CD4-positive, CD25-positive, alpha-beta regulatory T cell (primary cell): ENCODE measurements at places on chromosomes 13 and 19.

GRCh38 chr13:24618011-24618955 lies 61.9 kb upstream of the ATP12A start:
- peak; percentile 65 for DNase-seq

- DNase-seq: no peak
Observed at GRCh38 chr19:37867831-37868230, 38.6 kb downstream of the WDR87 start.

- no peak for DNase-seq
Observed at GRCh38 chr19:4012092-4012974, 4.8 kb downstream of the PIAS4 start.

GRCh38 chr13:24168392-24168750 lies 7.9 kb downstream of the SPATA13 start:
- DNase-seq: no peak

GRCh38 chr13:35160896-35161295 lies 218.8 kb downstream of the NBEA start:
- DNase-seq: no peak

- no peak for DNase-seq
Observed at GRCh38 chr13:31860002-31860401, 120.7 kb downstream of the RXFP2 start.

DNA sequence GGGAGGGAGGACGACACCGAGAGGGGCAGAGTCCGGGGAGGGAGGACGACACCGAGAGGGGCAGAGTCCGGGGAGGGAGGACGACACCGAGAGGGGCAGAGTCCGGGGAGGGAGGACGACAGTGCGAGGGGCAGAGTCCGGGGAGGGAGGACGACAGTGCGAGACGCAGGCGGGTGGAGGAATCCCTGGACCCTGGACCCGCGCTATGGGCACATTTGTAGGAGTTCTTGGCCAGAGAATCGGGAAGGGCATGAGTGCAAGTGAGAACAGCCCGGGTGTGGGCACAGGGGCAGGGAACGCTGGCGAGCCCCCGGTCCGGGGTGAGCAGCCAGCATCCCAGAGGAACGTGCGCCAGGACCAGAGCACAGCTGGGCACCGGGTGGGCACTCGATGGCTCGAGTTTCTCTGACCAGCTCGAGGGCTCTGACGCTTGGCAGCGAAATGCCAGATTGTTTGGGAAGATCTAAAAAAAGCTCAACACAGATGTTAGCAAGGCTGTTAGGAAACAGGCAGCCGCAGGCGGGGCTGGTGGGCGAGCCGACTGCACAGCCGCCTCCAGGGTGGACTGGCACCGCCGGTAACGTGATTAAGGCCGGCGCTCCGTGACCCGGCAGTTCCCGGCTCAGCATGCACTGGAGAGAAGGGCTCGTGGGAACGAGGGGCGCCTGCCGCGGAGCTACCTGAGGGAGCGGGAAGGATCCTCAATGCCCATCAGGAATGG lies 17.9 kb upstream of the C2CD4C start:
- DNase-seq: no peak

DNA sequence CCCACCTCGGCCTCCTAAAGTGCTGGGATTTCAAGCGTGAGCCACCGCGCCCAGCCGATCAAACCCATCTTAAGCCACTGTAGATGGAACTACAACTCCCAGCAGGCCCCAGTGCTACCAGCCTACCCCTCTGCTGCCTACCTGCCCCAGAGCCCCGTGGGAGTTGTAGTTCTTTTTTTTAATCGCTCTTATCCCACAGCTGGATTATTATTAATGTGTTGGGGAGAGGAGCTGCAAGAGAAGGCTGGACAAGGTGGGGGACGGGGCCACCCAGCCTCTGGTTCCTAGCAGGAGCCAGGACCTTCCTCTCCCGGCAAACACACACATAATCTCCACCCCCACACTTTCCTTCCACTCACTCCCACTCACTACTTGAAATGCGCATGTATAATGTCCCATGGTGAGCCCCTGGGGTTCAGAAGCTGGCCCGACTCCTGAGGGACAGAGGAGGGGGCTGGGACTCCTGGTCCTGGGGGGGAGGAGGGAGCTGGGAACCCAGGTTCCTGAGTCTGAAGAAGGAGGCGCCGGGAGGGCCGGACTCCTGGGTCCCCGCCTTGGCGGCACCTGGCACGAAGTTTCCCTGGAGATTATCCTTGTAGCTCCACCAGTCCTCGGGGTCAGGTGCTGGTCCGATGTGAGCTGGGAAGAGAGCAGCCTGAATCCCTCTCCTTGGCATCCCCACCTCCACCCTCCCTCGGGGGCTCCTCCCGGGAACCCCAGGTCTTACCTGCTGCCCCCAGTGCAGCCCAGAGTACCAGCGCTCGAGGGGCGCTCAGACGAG lies 958 bp downstream of the CA11 start:
- peak; percentile 68 for DNase-seq

DNA sequence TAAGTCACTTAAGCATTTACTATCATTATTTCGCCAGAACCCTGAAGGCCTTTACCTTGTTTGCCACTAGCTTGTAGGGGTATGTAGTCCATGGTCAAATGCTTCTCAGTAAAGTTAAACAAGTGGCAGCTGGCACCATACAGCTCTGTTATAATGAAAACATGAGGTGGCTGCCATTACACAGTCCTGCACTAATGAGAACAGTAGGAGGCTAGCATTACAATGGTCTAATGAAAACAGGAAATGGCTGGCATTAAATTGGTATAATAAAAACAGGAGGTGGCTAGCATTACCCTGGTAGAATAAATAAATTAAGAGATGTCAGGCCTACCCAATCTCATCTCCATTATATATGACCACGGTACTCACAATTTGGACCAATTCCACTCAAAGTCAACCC lies 107.5 kb downstream of the PCDH17 start:
- no peak for DNase-seq

GRCh38 chr13:82797876-82798275 lies 1084.4 kb downstream of the SLITRK1 start:
- DNase-seq: no peak

DNA sequence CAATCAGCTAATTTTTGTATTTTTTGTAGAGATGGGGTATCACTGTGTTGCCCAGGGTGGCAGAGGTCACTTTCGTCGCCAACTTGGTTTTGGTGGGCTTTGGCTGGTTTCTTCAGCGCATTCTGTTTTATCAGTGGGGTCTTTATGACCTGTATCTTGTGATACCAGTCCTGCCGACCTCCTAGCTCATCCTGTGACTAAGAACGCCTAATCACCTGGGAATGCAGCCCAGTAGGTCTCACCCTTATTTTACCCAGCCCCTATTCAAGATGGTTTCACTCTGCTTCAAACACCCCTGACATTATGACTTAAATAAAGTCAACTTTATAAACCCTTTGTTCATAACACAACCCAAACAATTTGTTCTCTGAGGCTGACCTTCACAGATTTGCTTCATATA lies 3.0 kb upstream of the ZNF878 start:
- no peak for DNase-seq

GRCh38 chr19:18928018-18928805 lies 8.7 kb downstream of the DDX49 start:
- no peak for DNase-seq

DNA sequence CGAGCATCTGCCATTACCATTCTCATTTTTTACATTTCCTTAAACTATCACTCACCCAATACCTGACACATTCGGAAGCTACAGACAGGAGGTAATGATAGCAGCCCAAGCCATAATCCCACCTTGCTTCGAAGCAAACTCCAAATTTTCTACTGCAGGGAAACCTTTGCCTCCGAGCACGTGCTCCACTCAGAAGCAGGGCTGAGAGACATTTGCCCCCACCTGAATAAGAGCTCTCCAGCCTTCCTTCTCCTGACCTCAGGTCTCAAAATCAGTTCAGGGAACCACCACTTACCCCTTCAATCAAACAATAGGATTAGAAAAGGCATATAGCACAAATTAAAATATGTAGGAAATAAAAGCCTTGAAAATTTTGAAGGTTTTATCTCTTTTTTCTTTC lies 2.3 kb upstream of the DACH1 start:
- no peak for DNase-seq

DNA sequence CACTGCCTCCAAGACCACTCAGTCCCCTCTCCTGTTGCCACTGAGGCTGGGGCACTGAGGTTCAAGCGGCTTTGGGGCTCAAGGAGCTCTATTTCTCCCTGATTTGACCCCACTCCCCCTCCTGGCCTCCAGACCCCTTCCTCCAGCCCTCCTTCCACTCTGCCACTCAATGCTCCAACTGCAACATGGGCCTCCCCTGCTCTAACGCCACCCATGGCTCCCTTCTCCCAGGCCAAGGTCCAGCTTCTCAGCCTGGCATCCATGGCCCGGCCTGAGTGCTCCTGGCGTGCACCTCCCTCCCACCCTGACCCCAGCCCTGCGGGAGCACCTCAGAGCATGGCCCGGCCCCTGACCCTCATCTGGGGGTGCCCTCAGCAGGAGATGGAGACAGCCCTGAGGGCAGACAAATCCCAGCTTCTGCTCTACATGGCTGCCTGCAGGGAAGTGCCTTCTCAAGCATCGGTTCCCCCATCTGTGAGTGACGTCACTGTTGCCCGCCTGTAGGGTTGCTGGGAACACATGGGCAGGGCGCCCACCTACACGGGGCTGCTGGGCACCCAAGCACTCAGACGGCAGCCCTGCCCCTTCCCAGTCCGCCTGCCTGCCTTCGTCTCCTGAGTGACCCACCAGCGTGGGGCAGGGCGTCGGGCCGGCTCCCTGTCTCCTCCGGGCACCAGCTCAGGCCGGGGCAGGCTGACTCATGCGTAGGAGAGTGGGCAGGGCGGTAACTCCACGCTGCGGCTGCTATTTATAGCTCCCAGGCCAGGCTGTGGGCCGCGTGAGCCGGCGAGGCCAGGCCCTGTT lies 1.6 kb upstream of the DIRAS1 start:
- no peak for DNase-seq

DNA sequence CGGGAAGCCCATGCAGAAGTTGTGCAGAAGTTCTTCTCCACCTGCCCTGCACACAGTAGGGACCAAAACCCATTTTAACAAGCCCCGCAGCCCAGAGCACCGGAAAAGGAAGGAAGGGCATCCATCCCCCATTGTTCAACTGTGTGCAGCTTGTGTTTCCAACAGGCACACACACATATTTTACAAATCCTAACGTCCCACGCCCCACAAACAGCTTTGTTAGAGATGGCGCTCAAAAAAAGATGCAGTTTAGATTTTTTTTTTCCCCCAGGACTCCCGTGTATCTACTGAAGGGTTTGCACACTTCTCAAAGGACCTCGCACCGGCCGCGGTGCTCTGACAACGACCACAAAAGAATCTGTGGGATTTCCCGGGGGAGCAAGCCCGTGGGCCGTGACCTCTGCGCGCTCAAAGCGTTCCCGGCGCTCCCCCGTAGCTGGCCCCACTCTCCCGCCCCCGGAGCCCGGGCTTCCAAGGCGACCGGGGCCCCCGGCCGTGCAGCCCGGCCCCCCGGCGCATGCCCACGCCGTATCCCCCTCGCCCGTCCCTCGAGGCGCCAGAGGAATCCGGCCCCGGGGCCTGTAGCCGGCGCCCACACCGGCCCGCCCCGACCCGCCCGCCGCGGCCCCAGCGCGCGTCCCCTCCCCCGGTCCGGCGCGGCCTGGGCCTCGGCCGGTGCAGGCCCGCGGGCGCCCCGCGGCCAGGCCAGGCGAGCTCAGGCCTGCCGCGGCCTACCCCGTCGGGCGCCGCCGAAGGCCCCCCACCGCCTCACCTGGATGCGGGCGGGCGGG lies 523 bp downstream of the ELAVL1 start:
- DNase-seq: peak; percentile 12

- no peak for DNase-seq
Observed at GRCh38 chr19:40416918-40417642, 3.9 kb upstream of the PRX start.

DNA sequence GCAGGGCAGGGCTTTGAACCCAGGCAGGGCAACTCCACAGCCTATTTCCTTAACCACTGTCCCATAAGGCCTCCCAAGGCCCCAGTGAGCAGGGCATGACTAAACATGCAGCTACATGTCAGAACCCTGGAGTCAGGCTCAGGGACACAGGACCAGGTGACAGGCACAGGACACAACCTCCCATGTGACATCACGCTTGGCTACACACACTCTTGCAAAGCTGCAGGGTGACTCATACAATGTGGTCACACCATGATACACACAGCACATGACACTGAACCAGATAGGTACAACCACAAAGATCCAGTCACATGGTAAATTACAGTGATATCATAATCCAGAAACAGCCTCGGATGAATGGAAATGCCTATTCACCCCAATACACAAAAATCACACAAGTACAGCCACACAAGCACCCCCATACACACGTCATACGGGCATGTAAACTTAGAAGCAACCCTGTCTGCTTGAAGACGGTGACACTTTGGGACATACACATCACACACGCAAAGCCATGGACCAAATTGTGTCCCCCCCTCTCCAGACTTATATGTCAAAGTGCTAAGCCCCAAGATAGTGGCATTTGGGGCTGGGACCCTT lies 14.5 kb downstream of the KLK4 start:
- no peak for DNase-seq

DNA sequence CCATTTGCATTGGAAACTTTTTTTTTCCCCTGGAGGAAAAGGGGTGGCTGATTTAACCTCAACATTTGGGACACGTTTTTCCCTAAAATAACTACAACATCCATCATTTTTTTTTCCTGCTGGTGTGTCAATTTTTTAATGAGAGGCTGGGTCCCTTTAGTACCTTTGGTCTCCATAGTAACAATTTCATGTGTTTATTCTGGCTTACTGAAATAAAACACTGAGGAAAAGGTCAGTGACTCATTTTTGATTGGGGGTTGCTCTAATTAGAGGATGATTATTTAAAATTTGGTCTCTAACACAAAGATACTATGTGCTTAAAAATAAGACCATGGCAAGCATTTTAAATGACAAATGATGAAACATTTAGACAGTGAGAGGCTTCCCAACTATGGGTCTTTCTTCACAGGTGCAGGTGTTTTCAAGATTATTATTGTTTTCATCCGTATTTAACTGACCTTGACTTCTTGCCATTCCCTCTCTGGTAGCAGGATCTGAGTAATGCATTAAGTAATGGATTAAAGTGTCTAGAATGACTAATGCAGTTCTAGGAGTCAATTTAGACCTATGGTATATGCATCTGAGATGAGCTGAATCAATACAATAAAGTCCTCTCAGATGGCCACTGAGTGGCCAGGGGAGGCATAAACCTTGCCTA lies 406.4 kb downstream of the KCNRG start:
- no peak for DNase-seq

GRCh38 chr13:95800436-95800835 lies 123.5 kb downstream of the DNAJC3 start:
- DNase-seq: no peak

- DNase-seq: peak; percentile 37
Observed at GRCh38 chr19:2461751-2462634, 5.2 kb upstream of the LMNB2 start.

DNA sequence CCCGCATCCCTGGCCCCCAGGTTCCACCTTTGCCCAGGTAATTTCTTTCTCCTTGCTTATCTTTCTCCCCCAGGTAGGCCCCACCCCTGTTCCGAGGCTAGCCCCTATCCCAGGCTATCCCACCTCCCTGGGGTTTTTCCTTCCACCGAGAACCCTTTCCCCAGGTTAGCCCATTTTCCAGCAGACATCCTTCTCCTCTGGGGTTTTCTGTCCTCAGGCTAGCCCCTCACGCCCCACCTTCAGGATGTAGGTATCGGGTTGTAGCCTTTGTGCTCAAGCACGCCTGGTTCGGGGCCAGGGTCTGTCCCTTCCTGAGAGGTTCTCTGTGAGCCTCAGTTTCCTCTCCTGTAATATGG lies 837 bp downstream of the FSD1 start:
- no peak for DNase-seq
